ENCODE measurements at places on chromosomes 3 and 15.

- DNase-seq: no peak
Measured at GRCh38 chr3:15326037-15326436, 6.3 kb downstream of the SH3BP5 start.

DNA sequence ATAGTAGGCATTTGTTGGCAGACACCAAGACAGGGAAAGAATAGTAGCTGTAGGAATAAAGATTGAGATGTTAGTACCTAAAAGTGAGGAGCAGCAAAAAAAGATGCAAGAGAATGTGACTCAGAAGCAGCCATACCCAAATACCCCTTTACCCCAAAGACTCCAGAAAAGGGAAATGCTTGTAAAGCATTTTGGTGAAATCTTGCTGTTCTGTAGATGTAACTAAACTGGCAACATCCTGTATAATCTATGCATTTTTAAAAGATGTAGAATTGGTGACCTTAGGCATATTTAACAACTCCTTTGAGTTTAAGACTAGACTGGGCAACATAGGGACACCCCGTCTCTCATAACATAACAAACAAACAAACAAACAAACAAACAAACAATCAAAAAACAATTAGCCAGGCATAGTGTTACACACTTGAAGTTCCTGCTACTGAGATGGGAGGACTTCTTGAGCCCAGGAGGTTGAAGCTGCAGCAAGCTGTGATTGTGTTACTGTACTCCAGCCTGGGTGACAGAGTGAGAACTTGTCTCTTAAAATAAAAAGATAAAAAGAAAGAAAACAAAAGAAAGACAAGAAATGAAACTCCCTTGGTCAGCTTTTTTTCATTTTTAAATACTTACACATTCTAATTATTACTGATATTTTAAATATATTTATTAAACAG is 361.5 kb upstream of the KCNH8 start:
- no peak for DNase-seq

DNA sequence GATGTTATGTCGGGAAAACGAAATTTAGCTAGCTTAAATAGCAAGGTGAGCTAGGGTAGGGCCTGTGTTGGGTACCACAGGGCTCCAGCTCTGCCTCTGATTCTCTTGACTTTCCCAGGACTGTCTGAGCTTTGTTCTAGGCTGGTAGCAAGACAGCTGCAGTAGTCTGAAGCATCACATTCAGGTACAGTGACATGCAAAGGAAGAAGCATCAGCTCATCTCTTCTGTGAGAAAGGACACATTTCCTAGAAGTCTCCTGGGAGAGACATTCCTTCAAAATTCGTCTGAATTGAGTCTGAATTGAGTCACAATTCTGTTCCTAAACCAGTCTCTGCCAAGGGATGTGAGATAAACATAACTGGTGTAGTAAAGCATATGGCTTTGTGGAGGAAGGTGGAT is 8.5 kb upstream of the UBXN7 start:
- no peak for DNase-seq

DNA sequence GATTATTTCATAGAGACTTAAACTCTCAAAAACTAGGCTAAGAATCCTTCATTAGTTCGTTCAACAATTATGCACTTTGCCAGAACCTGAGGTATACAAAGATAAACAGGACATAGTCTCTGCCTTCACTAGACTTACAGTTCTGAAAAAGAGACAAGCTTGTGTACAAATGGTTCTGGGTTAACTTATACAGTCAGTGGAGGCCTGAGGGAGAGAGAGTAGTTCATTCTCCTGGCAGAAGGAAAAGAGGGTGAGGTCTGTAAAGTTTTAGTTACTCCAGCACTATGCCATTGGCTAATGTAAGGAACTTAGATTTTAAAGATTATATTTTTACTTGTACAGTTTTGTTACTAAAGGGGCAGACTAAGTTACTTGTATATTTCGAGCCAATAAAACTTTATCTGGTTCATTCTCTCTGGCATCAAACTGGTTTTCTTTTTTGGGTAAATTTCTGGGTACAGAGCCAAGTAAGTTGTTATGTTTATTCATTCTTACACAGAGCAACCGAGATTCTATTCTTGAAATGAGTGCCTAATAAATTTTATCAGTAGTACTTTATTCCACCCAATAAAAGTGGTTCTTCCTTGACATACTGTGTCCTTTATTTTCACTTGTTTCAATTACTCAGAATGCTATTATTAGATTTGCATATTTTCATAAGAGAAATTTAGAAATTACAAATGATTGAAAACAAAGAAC is 278.7 kb downstream of the TIGIT start:
- no peak for DNase-seq

DNA sequence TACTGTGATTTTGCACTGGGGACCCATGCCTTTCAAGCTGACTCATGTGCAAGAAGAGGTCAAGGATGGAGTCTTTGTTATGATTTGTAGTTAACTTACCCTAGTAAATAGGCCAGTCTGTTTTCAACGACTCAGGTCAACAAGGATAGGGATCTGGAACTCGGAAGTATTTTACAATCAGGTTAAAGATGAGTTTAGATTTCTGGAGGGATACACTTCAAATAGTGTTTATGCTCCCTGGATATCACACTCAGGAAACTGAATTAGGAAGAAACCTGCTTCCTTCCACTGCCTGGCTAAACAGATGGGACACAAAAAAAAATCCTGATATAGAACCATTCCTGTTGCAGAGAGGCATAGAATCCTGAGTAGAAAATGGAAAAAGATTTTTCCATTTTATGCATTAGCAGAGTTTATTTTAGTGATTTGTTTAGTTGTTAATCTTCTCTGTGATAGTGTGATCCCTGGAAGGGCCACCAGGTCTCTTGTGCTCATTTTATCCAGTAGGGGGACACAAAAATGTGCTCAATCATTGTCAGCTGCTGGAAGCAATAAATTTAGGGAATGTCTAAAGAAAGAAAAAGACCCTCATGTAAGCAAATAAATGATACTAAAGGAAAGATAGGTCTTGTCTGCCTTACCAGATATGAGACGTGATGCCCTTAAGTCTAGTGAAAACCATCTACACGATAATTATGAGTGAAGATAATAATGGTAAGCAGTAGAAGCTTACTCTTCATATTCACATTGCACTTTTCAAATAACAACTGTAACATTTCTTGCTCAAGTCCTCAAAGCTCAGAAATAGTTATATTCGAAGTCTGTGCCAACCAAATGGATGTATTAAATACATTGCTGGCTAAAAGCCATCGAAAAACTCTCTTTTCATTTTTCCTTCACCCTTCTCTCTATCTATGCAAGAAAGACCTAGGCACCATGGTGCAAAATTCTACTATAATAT is 452.1 kb upstream of the KCNMB2 start:
- peak; percentile 26 for DNase-seq

DNA sequence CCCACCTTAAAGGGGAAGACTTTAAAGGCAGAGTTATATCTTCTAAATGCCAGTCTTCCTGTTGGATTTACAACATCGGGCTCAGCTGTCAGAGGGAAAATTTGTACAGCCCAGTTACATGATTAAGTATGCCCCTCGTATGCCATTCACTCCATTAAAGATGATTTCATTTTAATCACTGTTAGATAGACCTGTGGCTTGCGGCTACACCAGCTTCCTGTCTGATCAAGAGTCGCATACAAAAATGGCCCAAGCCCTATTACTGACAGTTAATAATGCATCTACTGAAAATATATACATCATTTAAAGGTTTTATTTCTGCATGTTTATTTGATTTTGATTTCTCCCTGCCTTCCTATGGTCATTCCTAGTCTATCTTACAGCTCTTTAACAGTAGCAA is 7.1 kb downstream of the EIF4E3 start:
- no peak for DNase-seq

GRCh38 chr3:48190911-48191310 is 2.7 kb upstream of the CDC25A start:
- DNase-seq: no peak

DNA sequence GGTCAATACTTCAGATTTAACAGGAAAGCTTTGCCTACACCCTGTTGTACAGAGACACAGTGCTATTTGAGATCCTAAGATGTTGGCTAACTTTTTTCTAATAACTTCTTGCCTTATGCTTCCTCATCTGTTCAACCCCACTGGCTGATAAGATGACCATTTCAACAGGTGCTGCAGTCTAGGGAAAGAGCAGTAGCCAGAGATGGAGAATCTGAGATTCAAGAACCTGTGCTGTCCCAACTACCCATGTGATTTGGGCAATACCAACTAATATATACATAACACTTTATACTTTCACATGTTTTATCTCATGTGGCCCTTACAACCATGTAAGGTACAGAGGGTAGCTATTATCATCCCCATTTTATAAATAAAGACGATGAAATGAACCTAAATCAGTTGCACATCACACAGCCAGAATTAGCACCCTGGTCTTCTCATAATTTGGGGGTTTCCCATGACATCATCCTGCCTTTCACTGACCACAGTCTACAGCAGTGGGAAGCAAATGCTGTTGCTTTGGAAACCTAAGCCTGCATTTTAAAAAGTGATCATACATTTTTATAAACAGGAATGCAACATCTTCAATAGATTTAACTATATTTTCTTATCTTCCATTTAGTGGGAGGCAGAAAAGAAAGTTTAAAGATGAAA is 9.7 kb downstream of the TTC23 start:
- DNase-seq: peak; percentile 13

DNA sequence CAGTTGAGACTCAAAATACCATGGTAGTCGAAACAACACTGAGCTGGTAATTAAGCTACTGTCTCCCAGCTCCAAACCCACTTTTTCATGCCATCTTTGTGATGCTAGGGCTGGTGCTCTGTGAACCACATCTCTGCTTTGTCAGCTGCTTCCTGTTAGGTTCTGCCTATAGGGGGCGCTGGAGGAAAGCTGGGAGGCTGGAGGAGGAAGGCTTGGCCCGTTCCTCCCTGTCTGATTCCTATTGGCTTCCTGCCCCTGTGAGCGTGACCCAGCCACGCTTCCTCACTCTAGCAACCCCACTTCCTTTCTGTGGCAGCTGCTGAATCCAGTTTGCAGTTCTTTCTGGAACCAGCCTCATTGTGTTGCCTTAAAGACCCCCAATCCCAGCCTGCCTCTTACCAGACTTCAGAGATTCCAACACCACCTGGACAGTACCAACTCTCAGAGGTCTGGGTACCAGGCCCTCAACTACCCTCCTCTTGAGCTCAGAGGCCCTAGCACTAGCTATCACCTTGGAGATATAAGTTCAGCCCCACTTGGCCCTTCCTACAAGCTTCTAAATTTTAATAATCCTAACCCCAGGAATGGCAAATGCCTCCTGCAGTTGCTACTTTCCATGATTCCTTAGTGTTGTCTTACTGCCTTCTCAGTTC is 120.9 kb downstream of the ERC2 start:
- peak; percentile 52 for DNase-seq
